ENCODE measurements at places on chromosomes 3 and 15. TPM values are rescaled to one million over a fixed set of nuclear protein-coding genes. Genes with fewer than 3 reads are reported as not detected.
A peak's percentile ranks its signal among the peaks of the same experiment; 100 is the strongest.

DNA sequence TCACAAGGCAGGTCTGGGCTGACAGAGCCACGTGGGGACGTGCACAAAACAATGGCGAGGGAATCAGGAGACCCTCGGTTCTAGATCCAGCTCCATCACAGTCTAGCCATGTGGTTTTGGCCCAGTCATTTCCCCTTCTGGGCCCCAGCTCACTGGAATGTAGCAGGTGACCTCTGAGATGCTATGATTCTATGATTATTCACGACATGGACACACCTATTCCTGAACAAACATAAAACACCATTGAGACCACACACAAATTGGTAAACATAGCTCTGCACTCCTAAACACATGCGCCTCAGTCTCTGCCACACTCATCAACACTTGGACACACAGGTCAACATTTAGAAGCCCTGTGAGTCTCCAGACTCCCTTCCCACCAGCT is 9.0 kb downstream of the IGDCC4 start:
- DNase-seq, result no peak

- DNase-seq, result no peak
Measured at GRCh38 chr15:68228143-68228970, 1.2 kb downstream of the CLN6 start.

GRCh38 chr3:10962481-10963036 is 30.0 kb upstream of the SLC6A1 start:
- DNase-seq, result no peak

DNA sequence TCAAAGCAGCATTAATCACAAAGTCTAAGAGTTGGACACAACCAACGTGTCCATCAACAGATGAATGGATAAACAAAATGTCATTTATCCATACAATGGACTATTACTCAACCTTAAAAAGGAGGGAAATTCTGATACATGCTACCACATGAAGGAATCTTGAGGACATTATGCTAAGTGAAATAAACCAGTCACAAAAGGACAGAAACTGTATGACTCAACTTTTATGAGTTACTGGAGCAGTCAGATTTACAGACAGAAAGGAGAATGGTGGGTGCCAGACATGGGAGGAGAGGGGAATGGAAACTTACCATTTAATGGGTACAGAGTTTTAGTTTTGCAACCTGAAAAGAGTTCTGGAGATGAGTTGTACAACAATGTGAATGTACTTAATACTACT is 43.0 kb upstream of the SEC13 start:
- peak; percentile 61 for DNase-seq

DNA sequence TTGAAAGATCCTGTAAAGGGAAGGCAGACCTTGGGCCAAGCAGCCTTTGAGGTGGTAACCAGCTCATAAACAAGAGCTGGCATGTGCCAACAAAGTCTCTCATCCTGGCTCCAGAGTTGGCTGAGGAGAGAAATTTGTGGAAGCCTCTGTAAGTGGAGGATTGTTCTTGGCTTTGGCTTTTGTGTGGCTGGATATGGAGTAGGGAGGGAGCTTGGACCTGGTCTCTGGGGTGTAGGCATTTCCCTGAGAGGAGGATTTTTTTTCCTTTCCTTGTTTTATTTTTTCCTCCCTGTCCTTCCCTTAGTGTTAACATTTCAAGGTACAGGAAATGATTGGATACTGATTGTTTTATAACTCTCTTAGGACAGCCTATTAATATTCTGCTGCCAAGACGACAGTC is 60.8 kb downstream of the ZNF609 start:
- peak; percentile 32 for DNase-seq

GRCh38 chr3:148962513-148962912 is 28.8 kb upstream of the GYG1 start:
- DNase-seq, result peak; percentile 84

DNA sequence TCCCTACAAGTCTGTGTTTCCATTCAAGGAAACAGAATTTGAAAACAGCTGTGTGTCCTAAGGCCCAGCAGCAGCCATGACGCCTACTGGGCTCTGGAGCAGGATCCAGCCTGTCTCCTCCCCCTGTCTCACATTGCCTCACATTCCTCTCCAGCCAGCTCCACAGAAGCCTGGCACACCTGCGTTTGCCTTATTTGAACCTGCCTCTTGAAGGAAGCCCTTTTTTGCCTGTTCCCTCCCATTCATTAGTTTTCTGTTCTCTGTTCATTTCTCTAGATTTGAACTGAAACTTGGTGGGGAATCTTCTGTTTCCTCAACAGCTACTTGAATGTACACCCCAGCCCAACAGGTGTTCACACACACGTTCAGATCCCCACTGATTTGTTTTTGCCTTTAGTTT is 890.5 kb downstream of the TUSC7 start:
- no peak for DNase-seq

- DNase-seq, result peak; percentile 78
Measured at GRCh38 chr3:158105710-158106253, 438 bp downstream of the SHOX2 start.

DNA sequence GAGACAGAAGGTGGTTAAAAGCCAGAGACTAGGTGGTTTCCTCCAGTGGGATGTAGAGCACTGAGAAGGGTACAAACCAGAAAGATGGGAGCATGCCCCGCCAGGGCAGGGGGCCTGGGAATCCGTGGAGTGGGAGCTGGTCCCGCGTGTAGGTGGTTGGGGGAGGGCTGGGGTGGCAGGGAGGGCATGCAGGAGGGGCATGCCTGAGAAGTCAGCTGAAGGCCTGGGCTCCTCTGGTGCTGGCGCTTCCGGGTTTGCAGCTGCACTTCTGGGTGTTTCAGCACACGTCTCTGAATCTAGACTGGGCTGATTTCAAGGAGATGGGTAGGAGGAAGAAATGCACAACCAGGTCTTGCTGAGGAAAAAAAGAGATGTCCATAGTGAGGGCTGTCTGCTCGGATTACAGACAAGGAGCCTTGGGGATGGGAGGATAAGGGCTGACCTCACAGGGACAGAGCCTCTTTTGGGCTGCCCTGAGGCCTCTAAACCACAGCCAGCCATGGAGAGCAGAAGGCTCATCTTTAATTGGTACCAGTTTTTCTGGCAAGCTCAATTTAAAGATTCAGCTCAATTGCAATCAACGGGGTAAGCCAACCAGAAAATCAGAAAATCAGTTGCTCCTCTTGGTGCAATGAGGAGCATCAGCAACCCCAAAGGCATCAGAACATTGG is 151.9 kb downstream of the FAM43A start:
- DNase-seq, result no peak

GRCh38 chr3:113676261-113676660 is 20.2 kb downstream of the USF3 start:
- DNase-seq, result no peak

DNA sequence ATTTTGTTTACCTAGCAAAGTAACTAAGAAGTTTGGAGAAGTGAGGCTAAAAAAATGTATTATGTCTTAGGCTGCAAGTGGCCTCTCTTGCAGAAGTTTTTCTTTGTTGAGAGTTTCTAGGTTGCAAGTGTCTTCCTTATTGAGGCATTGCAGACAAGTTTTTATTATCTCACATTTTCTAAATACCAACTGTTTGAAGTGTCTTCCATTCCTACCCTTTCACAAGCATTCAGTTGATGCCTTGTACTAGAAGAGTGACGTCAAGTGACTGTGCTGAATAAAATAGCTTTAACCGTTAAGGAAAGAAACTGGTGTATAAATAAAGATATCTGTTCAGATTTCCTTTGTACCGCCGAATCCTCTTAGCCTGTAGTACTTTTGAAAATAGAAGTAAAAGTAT is 123.3 kb downstream of the ALCAM start:
- no peak for DNase-seq

DNA sequence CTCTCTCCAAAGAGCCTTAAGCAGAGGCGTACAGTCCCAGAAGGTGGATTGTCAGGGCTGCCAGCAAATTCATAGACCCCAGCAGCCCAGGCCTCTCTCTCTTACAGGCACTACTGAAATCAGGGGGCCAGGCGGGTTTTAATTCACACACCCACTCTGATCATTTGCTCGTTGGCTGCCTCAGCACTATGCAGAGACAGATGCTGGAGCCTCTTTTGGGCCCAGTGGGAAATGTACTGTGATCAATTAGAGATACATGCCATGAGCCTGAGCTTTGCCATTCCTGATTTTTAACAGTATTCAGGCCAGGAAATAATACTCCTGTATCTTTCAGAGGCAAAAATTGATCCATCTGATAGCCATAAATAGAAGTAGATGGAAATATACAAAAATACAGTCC is 53.0 kb downstream of the CMTM6 start:
- DNase-seq, result no peak

DNA sequence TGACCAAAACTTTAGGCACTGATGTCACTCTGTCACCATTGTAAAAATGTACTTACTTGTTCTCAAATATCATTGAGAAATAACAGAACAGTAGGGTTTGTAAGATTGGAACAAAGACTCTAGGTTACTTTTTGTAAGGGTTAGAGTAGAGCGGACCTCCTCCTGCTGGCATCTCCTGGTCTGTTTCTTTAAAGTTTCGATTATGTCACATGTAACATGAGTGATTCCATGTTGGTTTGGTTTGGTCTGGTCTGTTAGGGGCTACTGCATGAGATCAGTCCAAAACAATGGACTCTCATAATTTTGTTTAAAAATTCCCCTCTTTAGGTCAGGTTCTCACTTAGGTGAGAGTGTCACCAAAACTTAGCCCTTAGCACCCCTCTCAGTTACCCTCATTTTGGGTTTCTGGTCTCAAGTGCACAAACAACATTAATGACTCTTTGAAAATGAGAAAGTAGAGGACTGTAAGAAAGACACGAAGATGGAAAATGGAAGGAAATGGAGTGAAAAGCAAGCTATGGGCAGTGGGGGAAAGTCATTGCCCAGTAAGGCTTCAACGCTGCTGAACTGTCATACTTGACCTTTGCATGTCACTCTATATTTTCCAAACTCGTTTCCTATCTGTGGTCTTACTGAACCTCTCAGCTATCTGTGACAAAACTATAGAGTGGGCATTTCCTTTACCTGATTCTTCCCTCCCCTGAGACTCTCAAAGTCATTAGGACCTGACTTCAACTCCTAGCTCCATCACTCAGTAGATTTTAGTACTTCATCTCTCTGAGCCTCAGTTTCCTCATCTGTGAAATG is 52.7 kb downstream of the LDHAL6B start:
- no peak for DNase-seq

GRCh38 chr3:34780973-34781372 is 858.4 kb upstream of the ARPP21 start:
- no peak for DNase-seq

- DNase-seq, result no peak
Measured at GRCh38 chr3:105316331-105316730, 50.4 kb upstream of the ALCAM start.

GRCh38 chr3:184565421-184566211 is 4.0 kb downstream of the EPHB3 start:
- peak; percentile 93 for DNase-seq

ITIH4 gene
- 0.02 TPM for total RNA-seq

AADACL2 gene
- total RNA-seq, result not detected

IQSEC1 gene
- 7.4 TPM for total RNA-seq

EBLN2 gene
- 0.54 TPM for total RNA-seq

LINGO1 gene
- total RNA-seq, result not detected

RPS17 gene
- total RNA-seq, result 1,801 TPM

Data from M059J (cell line).